ENCODE measurements at places on chromosomes 1 and 21.

DNA sequence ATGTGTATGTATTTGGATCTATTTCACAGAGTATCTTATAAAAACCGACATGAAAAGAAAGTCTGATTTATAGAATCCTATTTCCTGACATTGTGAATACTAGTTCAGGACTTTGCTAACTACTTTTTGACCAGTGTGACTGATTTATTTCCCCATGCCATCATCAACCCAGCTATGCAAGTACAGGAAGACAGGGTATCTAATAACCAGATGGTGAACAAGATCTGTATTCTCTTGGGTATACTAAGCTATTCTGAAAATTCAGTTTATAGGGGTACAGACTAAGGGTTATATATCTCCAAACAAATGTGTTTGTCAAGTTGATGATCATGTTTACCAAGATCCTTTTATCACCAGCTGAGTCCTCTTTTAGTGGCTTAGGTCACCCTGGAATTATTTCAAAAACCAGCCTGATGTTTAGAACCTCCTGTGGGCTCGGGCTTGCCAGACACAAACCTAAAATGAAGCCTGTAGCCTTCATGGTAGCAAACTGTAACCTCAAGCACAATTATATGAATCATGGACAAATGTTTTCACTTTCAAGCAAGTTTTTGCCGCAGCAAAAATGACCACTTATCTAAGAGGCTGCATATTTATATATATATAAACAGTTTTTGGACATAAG, 185.1 kb downstream of the FGGY start:
- DNase-seq: no peak

DNA sequence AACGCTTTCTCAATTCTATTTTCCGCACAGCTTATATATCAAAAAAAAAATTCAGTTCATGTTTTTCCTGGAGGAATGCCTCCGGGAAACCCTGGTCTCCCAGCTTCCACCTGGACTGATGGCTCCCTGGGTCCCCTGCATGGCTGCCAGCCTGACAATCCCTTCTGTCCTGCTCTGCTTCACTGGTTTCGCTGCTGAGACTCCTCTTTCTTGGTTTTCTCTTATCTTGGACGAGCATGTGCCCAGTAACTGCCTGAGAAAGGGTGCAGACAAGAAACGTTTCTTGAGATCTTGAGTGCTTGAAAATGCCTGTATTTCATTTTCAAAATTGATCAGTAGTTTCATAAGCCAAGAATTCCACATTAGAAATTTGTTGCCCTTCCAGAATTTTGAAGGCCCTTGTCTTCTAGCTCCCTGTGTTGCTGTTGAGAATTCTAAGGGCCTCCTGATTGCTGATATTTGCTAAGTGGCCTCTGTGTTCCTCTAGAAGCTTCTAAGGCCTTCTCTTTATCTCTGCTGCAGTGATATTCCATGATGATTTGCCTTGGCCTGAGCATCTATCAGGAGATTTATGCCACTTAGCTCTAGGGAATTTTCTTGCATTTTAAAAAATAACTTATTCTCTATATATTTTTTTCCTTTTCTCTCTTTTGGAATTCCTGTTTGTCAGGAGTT, 44.7 kb downstream of the ETS2 start:
- no peak for DNase-seq

GRCh38 chr1:221622389-221622788, 119.5 kb downstream of the DUSP10 start:
- no peak for DNase-seq

DNA sequence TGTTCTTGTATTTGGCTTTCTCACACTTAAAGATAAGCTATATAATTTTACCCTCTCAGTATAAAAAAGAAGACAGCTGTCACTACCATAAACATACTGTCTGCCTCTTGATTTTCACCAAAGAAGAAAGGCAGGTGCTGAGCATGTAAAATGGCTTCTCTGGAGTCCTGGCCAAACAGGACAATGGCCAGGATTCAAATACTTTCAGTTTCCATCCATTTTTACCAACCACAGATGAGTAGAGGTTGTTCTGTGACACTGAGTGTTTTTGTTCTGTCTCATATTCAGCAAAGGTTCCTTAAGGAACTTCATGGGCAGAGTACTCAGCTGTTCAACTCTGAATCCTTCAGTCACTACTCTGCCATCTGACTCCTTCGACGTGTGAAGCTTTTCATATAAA, 29.4 kb upstream of the RAB3GAP2 start:
- DNase-seq: no peak

DNA sequence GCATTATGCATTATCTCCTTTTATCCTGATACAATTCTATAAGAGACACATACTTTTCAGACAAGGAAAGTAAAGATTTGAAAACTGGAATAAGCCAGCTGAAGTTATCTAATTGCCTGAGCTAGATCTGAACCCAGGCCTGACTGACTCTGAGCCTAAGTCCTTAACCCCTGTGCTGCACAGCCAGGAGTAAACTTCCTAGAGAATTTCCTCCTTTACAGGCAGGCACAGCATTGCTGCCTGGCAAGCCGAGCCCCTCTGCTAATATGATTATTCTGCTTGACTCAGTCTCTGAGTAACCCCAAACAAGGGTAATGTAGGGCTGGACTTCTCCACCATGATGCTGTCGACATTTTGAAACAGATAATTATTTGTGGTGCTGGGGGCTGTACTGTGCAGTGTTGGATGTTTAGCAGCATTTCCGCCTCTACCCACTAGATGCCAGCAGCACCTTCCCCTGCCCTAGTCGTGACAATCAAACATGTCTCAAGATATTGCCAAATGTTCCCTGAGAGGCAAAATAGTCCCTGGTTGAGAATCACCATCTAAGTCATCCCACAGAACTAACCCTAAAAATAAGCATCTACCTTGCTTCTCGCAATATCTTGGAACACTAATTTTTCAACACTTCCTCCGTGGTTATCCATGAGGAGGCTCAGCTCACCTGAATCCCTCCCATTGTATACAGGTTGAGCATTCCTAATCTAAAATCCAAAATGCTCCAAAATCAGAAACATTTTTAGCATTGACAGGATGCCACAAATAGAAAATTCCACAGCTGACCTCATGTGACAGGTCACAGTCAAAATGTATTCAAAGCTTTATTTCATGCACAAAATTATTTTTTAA, 18.5 kb downstream of the CAMK1G start:
- DNase-seq: peak; percentile 26

DNA sequence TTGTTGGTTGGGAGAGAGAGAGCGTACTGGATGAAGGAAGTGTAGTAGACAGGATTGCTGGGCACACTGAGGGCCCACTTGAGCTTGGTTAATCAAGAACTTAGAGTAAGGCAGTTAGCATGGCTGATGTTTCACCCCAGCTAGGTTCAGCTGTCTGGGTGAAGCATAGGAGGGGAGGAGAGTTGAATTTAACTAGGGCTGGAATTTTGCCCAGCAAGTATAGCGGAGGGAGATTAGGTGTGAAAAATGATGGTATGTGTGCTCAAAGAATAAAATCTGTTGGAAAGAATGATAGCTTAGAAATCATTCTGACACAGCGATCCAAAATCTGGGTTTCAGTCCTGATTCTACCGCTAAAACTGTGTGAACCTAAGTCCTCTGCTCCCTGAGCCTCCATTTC, 461.5 kb upstream of the PROX1 start:
- no peak for DNase-seq
